ENCODE measurements at places on chromosomes 12 and 14. TPM values are rescaled to one million over a fixed set of nuclear protein-coding genes. Genes with fewer than 3 reads are reported as not detected.

- DNase-seq, result no peak
Observed at GRCh38 chr14:69404883-69405282, 6.4 kb downstream of the SLC39A9 start.

- peak; percentile 82 for DNase-seq
Observed at GRCh38 chr12:6430124-6430989, 14.4 kb upstream of the CD27 start.

- no peak for DNase-seq
Observed at GRCh38 chr12:117105902-117106301, 6.7 kb upstream of the TESC start.

- no peak for DNase-seq
Observed at GRCh38 chr12:121668750-121669520, 519 bp downstream of the MORN3 start.

- no peak for DNase-seq
Observed at GRCh38 chr14:104783484-104784217, 11.9 kb downstream of the AKT1 start.

The OAS2 gene
- total RNA-seq, result 6.4 TPM

GRCh38 chr12:24172031-24172772, 222.7 kb upstream of the SOX5 start:
- DNase-seq, result no peak

The TRPV4 gene
- total RNA-seq, result 0.46 TPM

The KRT74 gene
- not detected for total RNA-seq

GRCh38 chr14:58455593-58456265, 28.2 kb downstream of the KIAA0586 start:
- DNase-seq, result no peak

DNA sequence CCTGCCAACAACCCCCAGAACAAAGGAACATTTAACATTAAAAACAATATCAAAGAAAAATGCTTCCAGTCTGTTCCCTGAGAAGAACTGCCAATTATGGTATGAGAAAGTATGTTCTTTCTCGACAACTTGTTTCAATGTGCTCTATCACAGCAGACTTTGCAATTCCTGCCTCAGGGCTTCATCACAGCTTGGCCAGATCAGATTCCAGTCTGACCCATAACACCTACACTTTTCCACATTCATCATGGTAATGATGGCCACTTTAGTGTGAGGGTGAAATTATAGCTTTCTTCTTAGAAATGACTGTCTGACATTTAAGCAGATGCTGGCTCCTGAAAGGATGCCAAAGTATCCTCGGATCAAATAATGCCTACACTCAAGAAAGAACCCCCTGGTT, 17.0 kb downstream of the NEK9 start:
- no peak for DNase-seq

The NANOG gene
- total RNA-seq, result not detected

DNA sequence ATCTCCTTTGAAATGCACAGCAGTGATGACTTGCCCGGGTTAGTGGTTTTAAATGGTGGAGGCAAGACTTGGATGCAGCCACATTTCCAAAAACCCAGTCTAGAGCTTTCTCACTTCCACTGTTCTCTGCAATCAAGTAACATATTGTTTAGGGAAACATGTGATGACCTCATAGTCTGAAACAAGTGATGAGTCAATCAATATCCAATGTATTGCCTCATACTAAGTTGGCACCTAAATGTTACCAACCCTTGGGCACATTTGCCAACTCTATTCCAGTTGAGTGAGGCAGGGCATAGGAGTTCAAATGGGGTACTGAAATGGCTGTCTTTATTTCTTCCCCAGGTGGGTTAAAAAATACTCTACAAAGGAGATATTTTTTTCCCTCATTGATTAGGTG, 1105.4 kb downstream of the VRK1 start:
- no peak for DNase-seq

GRCh38 chr12:74391283-74391682, 146.4 kb upstream of the ATXN7L3B start:
- DNase-seq, result no peak

DNA sequence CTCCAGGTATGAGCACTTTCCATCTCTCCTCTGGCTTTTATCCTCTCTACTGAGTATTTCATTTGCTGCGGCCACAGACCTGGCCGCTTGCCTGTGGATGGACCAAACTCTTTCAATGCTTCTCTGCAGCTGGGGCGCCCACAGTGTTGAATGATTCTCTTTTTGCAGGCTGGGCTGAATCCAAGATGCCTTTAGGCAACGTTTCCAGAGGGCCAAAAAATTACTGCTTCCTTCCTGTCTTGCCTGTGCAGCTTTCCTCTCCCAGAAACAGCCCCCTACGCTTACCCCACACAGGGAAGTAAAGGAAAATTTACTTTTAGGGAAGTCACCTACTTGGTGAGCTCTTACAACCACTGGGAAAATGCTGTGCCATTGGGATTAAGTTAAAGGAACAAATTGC, 55.6 kb upstream of the JDP2 start:
- DNase-seq, result no peak

DNA sequence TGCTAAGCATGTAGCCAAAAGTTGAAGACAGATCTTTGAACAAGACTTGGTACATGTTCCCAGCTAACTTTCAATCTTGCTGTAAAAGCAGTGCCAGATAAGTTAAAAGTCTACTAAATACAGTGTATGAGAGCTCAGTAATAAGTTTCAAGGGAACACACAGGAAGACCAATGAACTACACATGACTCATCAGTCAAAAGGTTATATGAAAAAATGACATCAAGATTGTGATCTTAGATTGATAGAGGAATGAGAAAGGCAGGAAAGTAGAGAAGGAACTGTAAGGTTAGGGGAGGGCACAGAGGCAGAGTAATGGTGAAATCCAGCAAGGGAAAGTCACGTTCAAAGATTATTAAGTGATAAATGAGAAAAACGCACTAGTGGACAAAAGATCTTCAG, 249.9 kb upstream of the FLRT2 start:
- DNase-seq, result no peak

DNA sequence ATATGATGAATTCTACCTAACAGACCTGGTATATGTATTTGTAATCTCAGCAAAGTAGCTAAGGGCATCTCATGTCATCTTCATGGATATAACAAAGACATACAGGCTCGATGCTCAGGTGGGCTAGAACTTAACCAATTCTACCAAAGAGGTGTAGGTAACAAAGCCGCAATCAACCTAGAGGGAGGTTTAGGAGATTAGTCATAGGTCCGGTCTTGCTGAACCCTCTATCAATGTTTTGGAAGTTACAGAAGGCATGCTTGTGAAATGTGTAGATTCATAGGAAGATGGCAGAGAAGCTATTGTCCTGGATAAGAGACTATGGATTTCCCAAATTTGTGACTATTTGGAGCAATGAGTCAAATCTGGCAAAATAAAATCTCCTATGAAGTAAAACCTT, 42.6 kb upstream of the SYCP3 start:
- no peak for DNase-seq

DNA sequence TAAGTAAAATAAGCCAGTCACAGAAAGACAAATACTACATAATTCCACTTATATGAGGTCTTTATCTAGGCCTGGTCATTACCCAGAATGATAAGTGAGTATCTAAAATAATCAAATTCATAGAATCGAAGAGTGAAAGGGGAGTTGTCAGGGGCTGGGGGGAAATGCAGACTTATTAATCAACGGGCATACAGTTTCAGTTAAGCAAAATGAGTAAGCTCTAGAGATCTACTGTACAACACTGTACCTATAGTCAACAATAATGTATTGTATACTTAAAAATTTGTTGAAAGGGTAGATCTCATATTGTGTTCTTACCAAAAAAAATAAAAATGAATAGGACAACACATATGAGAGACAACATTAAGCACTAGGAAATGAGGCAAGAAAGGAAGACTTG, 13.3 kb downstream of the BTBD7 start:
- DNase-seq, result no peak

GRCh38 chr12:8081251-8081920, 688 bp upstream of the NECAP1 start:
- no peak for DNase-seq

All from cardiac septum (tissue), 1 donor.